NCI-H2171 (cell line): ENCODE measurements at places on chromosomes 13 and 19.

GRCh38 chr13:69373747-69374425, 733.7 kb upstream of the ATXN8OS start:
- DNase-seq, result no peak

DNA sequence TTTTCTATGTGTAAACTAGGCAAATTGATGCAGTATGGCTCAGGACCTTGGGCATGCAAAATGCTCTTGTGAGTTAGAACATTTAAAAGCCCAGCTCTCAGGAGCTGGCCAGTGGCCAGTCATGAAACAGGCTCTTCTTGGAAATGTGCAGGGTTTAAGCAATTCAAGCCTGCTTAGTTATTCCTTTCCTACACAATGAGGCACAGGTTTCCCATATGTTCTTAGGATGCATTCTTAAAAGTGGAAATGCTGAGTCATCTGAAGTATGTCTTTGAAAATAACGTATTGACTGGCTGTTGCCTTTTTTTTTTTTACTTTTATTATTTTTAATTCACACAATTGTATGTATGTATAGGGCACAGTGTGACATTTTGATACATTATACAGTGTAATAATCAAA, 300.7 kb downstream of the SLC7A1 start:
- no peak for DNase-seq

DNA sequence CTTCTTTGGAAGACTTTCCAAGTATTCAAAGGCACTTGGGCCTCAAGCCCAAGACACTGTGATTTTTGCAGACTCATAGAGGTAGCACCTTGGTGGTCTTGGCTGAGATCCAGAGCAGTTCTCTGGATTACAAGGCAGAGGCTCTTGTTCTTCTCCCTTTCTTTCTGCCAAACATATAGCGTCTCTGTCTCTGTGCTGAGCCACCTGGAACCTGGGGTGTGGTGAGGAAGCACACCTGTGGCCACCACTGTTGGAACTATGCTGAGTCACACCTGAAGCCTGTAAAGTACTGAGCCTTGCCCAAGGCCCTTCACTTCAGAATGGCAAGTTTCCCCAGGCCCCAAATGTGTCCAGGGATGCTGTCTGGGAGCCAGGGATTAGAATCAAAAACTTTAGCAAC, 127.5 kb downstream of the FREM2 start:
- no peak for DNase-seq

DNA sequence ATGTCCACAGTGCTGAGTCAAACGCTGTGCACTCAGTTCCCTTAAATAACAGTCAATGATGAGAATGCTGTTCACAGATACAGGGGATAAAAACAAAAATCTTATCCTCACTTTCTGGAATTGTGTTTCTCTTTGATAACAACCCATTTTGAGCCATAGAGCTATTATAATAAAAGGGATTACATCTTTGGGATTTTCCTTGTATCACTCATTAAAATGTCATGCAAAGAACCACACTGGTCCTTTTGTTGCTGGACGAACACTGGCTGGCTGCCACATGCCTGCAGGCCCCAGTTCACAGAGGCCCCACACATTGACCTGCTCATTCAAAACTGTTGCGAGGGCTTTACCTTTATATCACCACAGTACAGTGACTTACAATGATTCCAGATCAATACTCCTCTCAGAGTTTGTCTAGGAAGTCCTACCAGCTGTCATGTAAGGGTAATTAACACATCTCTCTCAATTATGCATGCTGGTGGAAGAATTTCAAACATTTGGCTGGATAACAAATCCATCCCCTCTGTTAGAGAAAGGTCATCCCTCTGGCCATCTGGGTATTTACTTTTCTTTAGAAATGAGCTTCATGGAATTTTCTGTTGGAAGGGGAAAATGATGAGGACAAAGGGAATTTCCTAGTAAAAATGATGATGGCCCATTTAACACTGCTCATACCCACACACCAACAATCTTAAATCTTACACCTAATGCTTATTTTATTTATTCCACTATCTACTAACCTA, 85.9 kb downstream of the MBNL2 start:
- DNase-seq, result no peak

GRCh38 chr13:44575741-44576350, at the start of gene TSC22D1:
Gene TSC22D1 (minus strand): TSS chr13:44576330. CDS start chr13:44576074, 256 bp downstream.
- DNase-seq, result peak; percentile 21

DNA sequence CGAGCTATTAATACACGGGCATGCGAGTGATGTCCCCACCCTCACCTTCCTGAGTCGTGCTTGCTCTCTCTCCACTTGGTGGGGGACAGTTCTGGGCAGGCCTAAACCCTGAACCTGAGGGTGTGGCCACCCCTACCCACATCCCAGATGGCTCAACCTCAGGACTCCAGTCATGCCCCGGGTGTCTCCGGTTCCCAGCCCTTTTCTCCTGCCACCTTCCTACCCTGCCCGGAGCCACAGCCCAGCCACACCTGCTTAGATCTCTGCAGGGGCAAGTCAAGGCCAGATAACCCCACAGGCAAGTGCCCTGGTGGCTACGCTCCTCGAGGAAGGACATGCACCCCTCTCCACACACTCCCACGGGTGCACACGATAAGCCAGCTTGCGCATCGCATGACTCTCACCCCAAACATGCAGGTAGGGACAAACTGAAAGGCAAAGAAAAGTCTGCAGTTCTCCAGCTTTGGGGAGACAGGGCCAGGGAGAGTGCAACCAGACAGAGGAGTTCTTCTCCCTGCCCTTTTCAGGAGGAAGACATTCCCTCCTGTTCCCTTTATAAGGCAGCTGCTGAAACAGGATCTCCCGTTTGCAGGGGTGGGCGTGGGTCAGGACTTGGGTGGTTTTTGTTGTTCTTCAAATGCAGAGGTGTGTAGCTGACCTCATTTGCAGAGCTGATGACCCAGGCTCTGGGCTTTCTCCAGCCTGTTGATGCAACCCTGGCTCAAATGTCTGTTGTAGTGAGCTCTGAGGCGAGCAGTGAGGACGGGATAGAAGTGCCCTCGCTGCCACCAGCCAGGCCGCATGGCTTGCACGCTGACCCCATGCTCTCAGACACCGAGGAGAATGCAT, 88.6 kb downstream of the DPF1 start:
- no peak for DNase-seq

DNA sequence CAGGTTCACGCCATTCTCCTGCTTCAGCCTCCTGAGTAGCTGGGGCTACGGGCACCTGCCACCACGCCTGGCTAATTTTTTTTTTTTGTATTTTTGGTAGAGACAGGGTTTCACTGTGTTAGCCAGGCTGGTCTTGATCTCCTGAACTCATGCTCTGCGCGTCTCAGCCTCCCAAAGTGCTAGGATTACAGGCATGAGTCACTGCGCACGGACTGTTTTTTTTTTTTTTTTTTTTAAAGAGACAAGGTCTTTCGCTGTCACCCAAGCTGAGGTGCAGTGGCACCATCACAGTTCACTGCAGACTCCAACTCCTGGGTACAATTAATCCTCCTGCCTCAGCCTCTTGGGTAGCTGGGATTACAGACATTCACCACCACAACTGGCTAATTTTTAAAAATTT, 8.2 kb upstream of the ADAMTS10 start:
- DNase-seq, result no peak

GRCh38 chr19:15037586-15037985, 11.7 kb upstream of the CASP14 start:
- no peak for DNase-seq

DNA sequence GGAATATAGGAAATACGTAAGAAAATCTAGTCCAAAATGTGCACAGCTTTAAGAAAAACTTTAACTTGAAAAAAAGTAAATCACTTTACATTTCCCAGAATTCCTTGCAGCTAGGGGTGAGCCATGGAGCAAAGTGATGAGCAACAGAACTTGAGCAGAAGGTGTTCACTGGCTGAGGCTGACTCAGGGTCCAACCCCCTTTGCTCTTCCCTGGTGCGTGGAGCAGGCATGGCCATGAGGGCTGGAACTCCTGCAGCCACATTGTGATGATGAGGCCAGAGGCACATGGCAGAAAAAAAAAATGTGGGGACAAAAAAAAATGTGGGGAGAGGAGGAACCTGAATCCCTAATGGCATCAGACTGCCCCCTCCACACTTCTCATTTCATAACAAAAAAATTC, 9.9 kb upstream of the PLA2G4C start:
- DNase-seq, result no peak

- no peak for DNase-seq
Observed at GRCh38 chr13:48118030-48118429, 23.1 kb upstream of the MED4 start.

- no peak for DNase-seq
Observed at GRCh38 chr19:30064771-30065494, 122.9 kb downstream of the URI1 start.

DNA sequence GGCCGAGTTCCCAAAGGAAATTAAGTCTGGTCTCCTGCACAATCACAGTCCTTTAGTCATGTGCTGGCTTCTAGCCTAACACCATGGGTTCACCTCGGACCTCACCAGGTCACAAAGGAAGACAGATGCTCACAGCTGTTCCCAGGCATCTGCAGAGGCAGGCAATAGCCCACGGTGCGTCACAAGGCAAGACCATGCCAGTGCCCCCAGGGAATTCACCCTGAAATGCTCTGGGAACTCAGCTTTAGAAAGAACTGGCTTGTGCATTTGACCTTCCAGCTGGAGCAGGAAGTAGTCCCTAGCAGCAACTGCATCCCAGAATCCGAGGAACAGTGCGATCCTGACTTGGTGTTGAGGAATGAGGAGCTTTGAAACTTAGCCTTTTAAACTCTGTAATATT, 96.8 kb upstream of the WASF3 start:
- no peak for DNase-seq

GRCh38 chr19:50705422-50706019, 14.1 kb downstream of the SHANK1 start:
- DNase-seq, result peak; percentile 53
